Right atrium auricular region (tissue), 2 donors: ENCODE measurements at places on chromosomes 2 and 18. TPM values are rescaled to one million over a fixed set of nuclear protein-coding genes. Genes with fewer than 3 reads are reported as not detected.

GRCh38 chr2:212549941-212550340 lies 11.3 kb upstream of the ERBB4 start:
- no peak for DNase-seq

DNA sequence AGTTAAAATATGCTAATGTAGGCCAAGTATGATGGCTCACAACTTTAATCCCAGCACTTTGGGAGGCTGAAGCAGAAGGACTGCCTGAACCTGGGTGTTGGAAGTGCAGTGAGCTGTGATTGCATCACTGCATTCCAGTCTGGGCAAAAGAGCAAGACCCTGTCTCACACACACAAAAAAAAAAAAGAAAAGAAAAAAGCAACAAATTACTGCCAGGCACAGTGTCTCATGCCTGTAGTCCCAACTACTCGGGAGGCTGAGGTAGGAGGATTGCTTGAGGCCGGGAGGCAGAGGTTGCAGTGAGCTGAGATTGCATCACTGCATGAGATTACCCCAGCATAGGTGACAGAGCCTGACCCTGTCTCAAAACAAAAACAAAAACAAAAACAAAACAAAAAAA lies 110.6 kb downstream of the PRELID3A start:
- no peak for DNase-seq

GRCh38 chr2:145410086-145410485 lies 890.2 kb upstream of the ZEB2 start:
- no peak for DNase-seq

DNA sequence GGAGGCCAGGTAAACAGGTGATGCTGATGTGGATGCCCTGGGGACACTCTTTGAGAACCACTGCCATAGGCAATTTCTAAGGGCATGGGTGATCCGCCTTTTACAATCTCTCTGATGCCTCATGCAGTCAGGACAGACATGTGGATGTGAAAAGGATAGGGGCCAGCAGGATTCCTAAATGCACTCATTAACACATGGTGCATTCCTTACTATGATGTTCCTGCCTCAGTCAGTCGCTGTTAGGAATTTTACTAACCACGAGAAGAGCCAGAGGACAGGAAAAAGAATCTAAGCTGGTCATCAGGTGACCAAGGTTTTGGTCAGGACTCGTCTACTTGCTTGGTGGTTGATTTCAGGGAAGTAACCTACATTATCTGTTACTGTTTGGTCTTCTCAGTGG lies 191.0 kb downstream of the ARL4C start:
- no peak for DNase-seq

DNA sequence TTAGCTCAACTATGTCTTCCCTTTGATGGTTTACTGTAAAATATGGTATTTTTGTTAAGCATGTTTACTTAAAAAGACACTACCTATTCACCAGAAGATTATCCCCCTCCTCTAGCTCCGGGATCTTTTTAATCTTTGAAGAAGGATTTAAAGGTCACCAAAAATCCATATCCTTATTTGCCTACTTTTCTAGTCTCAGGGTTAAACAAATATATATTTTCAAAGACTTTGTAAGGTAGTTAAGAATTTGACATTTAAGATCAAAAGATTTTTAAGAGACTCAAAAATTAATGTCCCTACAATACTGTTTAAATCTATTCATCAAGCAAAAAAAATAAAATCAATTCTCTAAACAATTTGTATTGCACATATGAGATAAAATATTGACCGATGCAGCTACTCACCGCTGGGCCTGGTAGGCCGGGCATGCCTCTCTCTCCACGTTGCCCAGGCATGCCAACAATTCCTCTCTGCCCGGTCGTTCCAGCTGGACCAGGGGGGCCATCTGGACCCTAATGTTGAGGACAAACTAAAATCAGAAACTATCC lies 76.1 kb downstream of the COL3A1 start:
- DNase-seq: no peak

DNA sequence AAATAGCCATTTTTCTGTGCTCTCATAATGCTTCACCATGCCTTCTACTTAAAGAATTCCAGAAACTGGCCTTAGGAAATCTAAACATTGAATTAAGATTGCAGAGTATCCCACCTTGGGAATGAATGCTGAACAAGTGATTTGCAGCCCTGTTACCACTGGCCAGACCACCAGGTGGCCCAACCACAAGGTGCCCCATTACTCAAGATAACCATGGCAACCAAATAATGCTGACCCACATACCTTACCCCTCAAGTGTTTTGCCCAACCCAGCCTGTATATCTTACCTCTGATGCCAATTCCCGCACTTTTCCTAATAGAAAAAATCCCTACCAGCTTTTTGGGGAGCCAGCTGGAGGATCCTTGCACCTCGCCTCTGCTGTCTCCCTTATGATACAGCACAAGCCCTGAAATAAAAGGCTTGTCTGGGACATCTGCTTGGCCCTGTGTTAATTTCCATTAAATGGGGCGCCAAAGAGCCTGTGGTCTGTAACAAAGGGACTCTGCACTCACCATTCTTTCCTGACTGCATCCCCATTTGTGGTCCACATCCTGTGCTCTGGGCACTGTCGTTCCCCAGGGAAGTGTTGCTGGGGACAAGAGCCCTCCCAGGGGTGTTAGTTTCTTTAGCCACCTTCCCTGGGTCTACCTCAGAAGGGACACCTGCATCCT lies 17.3 kb upstream of the KCNF1 start:
- no peak for DNase-seq

GRCh38 chr2:17763641-17764333 lies 9.8 kb downstream of the GEN1 start:
- DNase-seq: no peak

MFSD2B gene
- not detected for total RNA-seq

PSMA8 gene
- total RNA-seq: not detected

BMP10 gene
- total RNA-seq: 1.9 TPM

RTKN gene
- 15.3 TPM for total RNA-seq

CTAGE1 gene
- total RNA-seq: not detected
